GM13977 (cell line): ENCODE measurements at places on chromosomes 5 and 9.

DNA sequence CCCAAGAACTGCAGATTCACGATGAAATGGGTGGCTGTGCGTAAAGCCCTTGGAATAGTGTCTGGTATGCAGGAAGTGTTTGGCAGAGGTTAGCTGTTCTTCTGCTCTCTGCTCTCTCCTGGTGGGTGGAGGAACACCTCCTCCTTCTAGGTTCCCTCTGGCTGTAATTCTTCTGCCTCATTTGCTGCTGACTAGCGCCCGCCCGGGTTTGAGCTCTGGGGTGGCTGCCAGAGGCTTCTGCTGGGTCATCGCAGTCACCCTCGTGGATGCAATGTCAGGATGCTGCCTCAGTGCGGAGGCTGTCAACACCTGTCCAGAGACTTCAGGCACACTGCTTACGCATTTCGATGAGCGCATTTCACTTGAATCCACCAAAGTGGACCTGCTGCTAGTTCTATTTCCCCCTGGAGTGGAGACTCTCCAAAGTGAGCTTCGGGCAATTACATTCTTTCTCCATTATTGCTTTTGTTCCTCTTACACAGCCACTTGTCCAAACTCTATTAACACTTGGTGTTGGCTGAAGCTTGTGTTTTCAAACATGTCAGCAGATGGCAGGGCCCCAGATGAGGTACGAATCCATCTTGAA, 11.7 kb downstream of the DOCK2 start:
- no peak for DNase-seq

DNA sequence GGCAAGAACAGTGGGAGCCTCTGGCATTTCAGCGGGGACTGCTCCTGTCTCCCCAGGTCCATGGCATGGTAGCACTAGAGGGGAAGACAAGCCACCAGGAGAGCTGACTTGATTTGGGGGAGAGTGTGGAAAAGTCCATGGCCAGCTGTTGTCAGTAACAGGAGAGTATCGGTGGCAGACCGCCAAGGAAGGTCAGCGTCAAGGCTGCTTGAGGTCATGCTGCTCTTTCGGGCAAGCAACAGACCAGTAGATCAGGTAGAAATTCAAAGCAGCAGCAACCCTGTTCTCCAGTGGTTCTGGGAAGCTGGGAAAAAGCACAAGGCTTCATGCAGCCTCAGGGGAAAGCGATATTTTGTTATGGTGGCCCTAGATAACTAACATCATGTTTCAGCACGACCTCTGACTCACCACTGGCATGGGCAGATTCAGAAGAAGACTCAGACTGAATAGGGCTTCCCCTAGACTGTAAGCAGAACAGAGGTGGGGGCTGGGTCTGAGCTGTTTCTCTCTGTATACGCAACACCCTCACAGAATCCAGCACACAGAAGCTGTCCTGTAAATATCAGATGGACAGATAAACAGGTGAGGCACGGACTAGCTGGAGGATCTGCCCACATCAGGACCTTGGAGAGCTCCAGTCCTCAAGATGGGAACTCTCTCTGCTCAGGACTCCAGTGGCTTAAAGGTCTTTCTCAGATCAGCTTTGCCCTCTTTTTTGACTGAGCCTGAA, 35.2 kb upstream of the PLEKHG4B start:
- peak; percentile 25 for DNase-seq

DNA sequence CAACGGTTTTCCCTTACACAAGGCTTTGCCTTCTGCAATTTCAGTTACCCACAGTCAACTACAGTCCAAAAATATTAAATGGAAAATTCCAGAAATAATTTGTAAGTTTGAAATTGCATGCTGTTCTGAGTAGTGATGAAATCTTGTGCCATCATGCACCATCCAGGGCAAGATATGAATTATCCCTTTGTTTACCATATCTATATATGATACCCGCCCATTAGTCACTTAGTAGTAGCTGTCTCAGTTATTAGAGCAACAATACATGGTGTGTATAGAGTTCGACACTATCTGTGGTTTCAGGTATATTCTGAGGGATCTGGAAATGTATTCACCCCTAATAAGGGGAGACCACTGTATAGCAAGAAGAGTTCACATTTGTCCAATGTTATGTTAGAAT, 29.4 kb downstream of the ERBIN start:
- DNase-seq, result no peak

GRCh38 chr9:123049589-123050222, 16.2 kb downstream of the GPR21 start:
- DNase-seq, result no peak

DNA sequence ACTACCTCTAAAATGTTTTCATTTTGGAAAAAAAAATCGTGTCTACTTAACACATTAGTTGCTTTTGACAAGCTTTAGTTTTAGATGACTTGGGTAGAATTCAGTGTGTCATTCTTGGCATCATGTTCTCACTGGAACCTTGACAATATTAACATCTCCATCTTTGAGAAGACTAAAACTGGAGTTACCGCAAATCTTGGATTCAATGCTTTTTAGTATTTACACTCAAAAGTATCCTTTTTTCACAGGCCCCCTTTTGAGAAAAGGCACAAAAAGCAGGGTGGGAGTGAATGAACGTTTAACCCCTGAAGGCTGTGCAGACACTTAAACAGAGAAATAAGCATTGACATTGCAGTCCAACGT, 549.1 kb downstream of the CSNK1G3 start:
- no peak for DNase-seq

DNA sequence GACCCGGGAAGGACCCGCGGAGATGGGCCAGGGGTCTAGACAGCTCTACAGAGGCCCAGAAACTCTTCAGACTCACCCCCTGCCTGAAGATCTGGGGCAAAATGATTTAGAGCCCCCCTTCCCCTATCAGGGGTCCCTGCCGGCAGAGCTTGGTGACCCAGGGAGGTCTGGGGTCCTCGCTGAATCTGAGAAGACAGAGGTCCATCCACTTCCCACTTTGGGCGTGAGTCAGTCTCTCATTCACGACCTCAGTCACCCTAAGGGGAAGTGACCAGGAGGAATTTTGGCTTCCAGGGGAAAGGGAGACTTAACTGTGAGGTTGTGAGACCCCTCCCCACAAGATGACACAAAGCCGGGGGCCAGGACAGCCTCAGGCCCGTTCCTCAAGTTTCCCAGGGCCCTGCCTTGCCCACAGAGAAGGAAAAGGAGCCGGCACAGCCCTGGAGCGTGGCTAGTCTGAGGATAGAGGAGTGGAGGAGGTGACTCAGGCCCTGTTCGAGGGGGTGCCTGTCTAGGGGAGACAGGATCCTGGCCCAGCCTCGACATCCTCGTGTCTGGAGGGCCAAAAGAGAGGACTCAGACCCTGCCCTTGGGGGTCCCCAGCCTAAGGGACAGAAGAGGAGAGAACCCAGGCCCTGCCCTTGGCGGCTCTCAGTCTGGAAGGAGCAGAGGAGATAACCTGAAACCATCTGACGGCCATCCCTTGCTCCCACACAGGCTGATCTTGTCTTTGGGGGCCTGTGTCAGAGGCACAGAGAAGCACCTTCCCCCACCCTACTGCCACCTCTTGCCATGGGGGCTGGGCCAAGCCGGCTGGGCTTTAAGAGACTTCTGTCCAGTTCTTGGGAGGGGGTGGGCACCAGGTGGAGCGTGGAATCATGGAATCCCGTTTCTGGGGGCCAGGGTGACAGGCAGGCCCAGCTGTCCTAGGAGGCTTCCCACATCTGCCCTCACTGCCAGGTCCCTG, 889 bp downstream of the PDLIM4 start:
- DNase-seq, result peak; percentile 17

DNA sequence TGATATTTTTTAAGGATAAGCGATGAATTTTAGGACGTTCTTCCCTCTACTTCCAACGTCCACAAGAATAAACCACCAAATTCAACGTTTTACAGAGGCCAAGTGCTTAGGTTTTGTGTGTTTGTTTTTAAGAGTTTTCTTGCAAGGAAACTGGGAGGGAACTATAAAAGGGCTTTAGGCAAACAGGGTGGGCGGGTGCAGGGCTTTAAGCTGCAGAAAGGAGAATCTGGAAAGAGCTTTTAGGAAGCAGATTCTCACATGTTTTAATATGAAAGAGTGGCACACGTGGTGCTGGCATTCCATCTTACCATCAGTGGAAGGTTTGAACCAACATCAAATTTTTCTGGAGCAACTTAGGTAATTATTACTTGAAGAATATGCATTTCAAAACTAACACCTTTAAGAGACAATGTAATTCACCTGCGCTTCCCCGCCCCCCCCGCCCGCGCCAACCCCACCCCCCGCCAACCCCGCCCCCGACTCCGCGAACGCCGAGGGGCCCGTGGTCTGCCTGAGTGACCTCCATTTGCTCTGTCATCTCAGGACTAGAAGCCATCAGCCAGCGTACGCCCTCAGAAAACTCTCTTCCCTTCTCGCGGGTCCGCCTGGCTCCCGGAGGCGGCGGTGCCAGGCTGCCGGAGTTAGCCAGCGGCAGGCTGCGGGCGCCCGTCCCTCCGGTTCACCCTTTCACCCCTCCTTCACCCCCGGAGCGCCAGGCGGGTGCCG, 911 bp upstream of the PIK3R1 start:
- DNase-seq, result peak; percentile 80

- no peak for DNase-seq
Measured at GRCh38 chr9:97979788-97980478, 3.2 kb upstream of the ANP32B start.

- no peak for DNase-seq
Measured at GRCh38 chr9:94980947-94981722, 254.6 kb downstream of the AOPEP start.
